CD4-positive, alpha-beta memory T cell (primary cell): ENCODE measurements at places on chromosomes 7 and 10. TPM values are rescaled to one million over a fixed set of nuclear protein-coding genes. Genes with fewer than 3 reads are reported as not detected.

CCL24 gene
- polyA plus RNA-seq = not detected

TAS2R5 gene
- 0.33 TPM for polyA plus RNA-seq

CPN1 gene
- polyA plus RNA-seq = not detected

KCNH2 gene
- 1.8 TPM for polyA plus RNA-seq

TDRD1 gene
- 0.05 TPM for polyA plus RNA-seq

APBB1IP gene
- 85.9 TPM for polyA plus RNA-seq

PAPOLB gene
- polyA plus RNA-seq = not detected

GRID1 gene
- polyA plus RNA-seq = not detected

UCN3 gene
- not detected for polyA plus RNA-seq

SHLD2 gene
- polyA plus RNA-seq = 25.8 TPM

GNAI1 gene
- not detected for polyA plus RNA-seq

CPA2 gene
- polyA plus RNA-seq = not detected

ACTL6B gene
- not detected for polyA plus RNA-seq

ADAMTS14 gene
- not detected for polyA plus RNA-seq

AOC1 gene
- polyA plus RNA-seq = not detected

MKRN1 gene
- polyA plus RNA-seq = 146 TPM

DIP2C gene
- polyA plus RNA-seq = 2.1 TPM

LRRD1 gene
- polyA plus RNA-seq = not detected

ACHE gene
- polyA plus RNA-seq = not detected

C10orf120 gene
- not detected for polyA plus RNA-seq

LANCL2 gene
- 7.0 TPM for polyA plus RNA-seq

RELN gene
- polyA plus RNA-seq = not detected

ZNF488 gene
- polyA plus RNA-seq = 0.20 TPM

PNLIPRP1 gene
- not detected for polyA plus RNA-seq

HMX3 gene
- not detected for polyA plus RNA-seq

CDH23 gene
- polyA plus RNA-seq = 2.0 TPM

ADCYAP1R1 gene
- polyA plus RNA-seq = not detected

PVRIG gene
- polyA plus RNA-seq = 68.2 TPM

WIPF3 gene
- polyA plus RNA-seq = not detected

TRIM74 gene
- polyA plus RNA-seq = not detected

TLL2 gene
- 0.03 TPM for polyA plus RNA-seq

MRLN gene
- not detected for polyA plus RNA-seq

ARMH3 gene
- 21.9 TPM for polyA plus RNA-seq

MYL10 gene
- not detected for polyA plus RNA-seq

CALHM3 gene
- polyA plus RNA-seq = not detected

WNT8B gene
- not detected for polyA plus RNA-seq

TUBB8 gene
- not detected for polyA plus RNA-seq

MAT1A gene
- not detected for polyA plus RNA-seq

ATG9B gene
- 36.6 TPM for polyA plus RNA-seq

SPAM1 gene
- not detected for polyA plus RNA-seq

CYP26C1 gene
- 0.08 TPM for polyA plus RNA-seq

RNF148 gene
- polyA plus RNA-seq = not detected

SH2D4B gene
- polyA plus RNA-seq = not detected

SLC25A40 gene
- 14.6 TPM for polyA plus RNA-seq

MYO1G gene
- polyA plus RNA-seq = 143 TPM

ELFN1 gene
- polyA plus RNA-seq = not detected

ZNF425 gene
- polyA plus RNA-seq = 0.24 TPM
